ENCODE measurements at places on chromosomes 12 and 14.

- peak; percentile 72 for DNase-seq
These were observed 112.9 kb downstream of the TSPAN9 start for GRCh38 chr12:3190101-3190500.

GRCh38 chr12:3247629-3248161 is 170.5 kb downstream of the TSPAN9 start:
- no peak for DNase-seq

DNA sequence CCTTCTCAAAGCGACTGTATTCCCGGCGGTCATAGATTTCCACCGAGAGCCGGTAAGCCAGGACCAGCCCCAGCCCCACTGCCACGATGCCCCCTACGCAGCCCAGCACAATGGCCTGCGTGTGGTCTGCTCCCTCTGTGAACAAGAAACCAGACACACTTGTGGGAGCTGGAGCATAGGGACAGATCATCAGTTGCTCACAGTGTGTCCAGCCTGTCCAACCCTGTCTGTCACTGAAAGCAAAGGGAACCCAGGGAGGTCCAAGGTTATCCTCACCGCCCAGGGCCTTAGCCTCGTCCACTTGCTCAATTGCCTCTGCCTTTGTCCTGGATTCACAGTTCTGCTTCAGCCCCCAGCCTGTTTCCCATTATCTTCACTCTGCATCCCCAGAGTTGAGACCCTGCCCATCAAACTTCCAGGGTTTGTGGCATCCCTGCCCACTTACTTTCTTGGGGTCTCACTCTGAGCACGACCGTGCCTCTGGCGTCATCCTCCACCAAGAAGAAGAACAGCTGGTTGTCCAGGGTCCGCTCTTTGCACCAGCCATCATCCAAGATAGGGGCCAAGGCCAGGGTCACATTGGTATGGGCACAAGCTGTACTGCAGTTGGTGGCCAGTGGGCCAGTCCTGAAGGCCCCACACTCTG is 11.3 kb upstream of the CSAD start:
- DNase-seq, result no peak

- no peak for DNase-seq
These were observed 10.3 kb downstream of the TESPA1 start for GRCh38 chr12:54974279-54974678.

DNA sequence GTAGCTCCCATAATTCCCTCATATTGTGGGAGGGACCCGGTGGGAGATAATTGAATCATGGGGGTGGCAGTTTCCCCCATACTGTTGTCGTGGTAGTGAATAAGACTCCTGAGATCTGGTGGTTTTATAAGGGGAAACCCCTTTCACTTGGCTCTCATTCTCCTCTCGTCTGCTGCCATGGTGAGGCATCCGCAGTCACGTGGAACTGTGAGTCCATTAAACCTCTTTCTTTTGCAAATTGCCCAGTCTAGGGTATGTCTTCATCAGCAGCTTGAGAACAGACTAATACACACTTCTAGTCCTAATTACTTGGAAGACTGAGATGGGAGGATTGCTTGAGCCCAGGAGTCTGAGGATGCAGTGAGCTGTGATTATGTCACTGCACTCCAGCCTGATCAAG is 64.4 kb downstream of the TMX1 start:
- DNase-seq, result no peak

DNA sequence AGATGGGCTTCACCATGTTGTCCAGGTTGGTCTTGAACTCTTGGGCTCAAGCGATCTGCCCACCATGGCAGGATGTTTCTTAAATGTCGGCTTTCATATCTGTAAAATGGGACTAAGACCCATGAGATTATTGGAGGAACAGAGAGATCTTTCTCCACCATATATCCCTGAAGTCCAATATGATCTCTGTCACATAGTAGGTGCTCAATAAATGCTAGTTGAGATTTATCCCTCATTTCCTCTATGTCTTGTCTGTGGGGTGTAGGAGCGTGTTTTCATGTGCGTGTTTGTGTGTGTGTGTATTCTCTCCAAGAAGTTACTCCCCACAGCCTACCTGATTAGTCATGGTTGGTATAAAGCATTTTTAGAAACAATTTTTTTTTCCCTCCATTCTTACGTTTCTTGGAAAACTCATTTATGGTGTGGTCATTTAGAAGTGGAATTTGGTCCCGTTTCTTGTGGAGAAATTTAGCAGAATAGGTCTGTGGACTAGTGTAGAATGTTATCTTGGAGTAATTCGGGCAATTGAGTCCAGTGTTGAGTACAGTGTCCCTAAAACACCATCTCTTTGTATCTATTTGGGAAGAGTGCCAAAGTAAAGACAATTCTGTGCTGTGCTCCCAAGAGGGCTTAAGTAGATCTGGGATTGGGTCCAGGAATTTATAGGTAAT is 4.3 kb downstream of the STRAP start:
- DNase-seq, result no peak

- DNase-seq, result no peak
These were observed 838.6 kb downstream of the RPS29 start for GRCh38 chr14:48747561-48748089.

- DNase-seq, result no peak
These were observed 30.8 kb downstream of the CACNA1C start for GRCh38 chr12:2083561-2083960.
